Urinary bladder (tissue), 4 donors: ENCODE measurements at places on chromosomes 7 and 10. TPM values are rescaled to one million over a fixed set of nuclear protein-coding genes. Genes with fewer than 3 reads are reported as not detected.
A peak's percentile ranks its signal among the peaks of the same experiment; 100 is the strongest.

DNA sequence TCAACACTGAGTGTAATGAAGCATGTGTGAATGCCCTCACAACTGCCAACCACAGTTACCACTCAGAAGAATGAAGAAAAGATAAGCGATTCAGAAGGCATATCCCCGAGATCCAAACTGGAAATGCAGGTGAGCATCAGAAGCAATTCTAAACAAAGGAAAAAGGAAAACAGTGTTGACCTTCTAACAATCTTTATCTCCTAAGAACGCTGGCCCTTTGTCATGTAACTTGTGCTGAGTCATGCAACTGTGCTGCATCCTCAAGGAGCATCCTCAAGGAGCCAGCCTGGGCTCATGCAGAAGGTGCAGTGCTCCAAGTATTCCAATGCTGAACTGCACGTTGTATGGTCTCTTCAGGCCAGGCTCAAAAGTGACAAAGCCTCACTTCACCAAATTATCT, 30.6 kb downstream of the SEC61G start:
- no peak for DNase-seq

- DNase-seq: no peak
These were observed 1078.1 kb downstream of the SORCS1 start for GRCh38 chr10:106086391-106086790.

- DNase-seq: no peak
These were observed 82.6 kb upstream of the SLF2 start for GRCh38 chr10:100829933-100830727.

GRCh38 chr7:128821724-128822123, 8.5 kb upstream of the FLNC start:
- no peak for DNase-seq

- DNase-seq: no peak
These were observed 30.7 kb downstream of the CNNM2 start for GRCh38 chr10:102948786-102949185.

DNA sequence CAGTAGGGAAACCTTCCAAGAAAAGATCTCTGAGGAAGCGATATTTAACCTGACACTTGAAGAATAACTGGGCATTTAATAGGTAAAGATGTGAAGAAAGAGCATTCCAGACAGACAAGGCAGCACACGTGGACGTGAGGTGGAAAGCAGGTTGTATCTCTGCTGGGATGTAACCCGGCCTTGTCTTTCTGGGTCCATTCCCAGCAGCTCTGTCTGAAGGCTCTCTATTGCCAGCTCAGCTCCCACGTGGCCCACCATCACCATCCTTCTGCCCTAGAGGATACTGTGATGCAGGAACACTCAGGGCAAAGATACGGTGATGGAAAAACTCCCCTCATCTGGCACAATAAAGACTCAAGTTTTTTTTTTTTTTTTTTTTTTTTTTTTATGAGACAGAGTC, 137.7 kb downstream of the RSU1 start:
- DNase-seq: no peak

- DNase-seq: no peak
These were observed at the start of gene SLIT1 for GRCh38 chr10:97185326-97186058. Gene SLIT1, minus strand, starts transcription at chr10:97185959. Its CDS starts 285 bp downstream, at chr10:97185674.

DNA sequence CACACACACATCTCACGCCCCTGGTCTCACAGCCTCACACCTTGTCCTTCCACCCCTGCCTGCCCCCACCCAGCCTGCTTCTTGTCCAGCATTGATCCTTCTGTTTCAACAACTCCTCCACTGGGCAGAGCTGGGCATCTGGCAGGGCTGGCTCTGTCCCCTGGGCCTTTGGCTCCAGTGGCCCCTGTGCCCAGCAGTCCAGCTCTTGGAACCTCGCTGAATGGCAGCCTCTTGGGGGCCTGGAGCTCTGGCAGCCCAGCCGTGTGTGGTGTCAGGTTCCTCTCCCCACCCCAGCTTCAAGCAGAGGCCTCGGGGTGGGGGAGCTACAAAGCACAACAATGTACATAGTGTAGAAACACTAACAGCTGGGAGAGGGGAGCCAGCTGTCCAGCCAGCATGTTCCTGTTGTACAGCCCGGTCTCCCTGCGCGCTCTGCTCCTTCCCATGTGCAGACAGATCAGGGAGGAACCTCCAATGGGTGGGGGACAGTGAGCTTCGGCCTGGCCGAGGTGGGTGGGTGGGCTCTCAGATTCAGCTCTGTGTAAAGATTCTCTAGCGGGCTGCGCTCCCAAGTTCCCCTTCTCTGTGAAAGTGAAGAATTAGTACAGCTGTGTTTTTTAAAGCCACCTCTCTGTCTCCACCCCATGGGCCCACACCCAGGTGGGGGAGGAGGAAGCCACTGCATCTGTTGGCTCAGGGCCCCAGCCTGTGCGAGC, 19.4 kb downstream of the ZMIZ2 start:
- peak; percentile 74 for DNase-seq

DNA sequence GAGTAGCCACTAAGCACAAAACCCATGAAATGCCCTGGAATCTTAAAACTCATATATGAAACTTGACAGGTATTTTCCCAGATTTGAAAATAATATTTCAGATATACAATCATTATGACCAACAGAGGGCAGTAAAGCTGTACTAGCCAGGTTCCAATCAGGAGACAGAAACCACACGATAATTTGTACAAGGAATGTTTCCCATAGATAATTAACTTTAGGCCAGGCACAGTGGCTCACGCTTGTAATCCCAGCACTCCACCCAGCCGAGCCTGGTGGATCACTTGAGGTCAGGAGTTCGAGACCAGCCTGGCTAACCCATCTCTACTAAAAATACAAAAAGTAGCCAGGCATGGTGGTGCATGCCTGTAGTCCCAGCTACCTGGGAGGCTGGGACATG, 31.0 kb upstream of the NUB1 start:
- DNase-seq: no peak

DNA sequence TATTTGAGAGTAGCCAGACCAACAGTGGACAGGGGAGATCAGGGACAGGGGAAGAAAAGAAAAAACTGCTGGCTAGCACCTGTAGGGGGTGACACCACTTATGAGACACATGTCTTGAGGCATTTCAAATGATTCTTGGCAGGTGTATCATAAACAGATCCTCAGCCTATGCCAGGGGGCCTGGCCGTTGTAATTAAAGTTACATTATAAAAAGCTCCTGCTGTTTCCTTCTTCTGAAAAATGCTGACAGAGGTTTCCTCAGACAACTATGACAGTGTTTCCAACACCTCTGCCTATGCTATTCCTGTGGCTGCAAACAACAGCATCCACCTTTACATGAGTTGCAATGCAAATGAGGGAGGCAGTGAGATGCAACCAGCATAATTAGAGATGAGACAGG, 281.0 kb upstream of the PTER start:
- no peak for DNase-seq

DNA sequence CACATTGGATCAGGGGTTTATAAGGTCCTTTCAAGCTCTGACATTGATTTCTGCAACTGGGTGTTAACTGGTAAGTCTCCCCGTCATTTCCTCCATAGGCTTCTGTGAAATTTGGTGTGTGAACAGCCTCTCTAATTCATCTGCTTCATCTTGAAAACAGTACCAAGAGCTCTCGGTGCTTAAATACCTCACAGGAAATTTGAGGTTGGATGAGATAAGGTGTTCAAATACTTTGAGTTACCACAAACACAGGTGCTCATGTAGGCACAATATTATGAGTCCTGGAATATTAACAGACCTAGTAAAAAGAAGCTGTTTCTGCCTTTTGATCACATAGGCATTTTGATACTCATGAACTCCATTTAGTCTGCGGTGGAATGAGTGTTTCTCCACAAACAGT, 85.2 kb downstream of the RTKN2 start:
- DNase-seq: no peak

DNA sequence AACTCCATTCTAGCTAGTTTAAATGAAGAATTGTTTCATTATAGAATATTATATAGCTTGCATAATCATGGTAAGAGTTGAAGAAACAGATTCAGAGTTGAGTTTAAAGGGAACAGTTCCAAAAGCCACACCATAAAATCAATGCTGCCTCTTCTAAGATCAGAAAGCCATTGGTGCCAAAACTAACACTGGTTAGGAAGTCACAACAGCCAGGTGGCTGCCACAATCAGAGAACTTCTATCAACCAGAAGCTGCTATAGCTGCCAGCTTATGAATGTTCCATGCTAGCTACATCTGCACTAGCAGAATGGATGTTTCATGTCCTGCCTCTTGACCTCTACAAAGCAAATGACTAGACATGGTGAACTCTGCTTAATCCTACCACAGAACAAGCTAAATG, 583.1 kb upstream of the LRRN3 start:
- no peak for DNase-seq

DNA sequence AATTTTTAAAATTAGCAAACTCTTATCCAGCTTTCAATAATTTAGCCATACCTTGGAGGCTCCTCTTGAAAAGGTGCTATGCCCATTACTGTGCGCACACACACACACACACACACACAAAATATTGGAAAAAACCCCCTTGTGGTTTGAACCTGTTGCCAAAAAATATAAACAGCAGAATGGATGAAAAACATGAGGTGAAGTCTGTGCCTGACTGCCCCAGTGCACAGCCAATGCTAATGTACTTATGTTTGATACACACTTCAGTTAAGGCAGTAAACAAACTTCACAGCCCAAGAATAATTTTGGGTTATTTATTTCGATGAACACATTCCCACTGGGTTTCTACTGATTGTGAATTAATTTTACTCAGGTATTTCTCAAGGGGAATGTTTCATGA, 113.2 kb upstream of the SEM1 start:
- DNase-seq: no peak

GRCh38 chr7:70657989-70658632, 473.8 kb upstream of the GALNT17 start:
- DNase-seq: no peak

DNA sequence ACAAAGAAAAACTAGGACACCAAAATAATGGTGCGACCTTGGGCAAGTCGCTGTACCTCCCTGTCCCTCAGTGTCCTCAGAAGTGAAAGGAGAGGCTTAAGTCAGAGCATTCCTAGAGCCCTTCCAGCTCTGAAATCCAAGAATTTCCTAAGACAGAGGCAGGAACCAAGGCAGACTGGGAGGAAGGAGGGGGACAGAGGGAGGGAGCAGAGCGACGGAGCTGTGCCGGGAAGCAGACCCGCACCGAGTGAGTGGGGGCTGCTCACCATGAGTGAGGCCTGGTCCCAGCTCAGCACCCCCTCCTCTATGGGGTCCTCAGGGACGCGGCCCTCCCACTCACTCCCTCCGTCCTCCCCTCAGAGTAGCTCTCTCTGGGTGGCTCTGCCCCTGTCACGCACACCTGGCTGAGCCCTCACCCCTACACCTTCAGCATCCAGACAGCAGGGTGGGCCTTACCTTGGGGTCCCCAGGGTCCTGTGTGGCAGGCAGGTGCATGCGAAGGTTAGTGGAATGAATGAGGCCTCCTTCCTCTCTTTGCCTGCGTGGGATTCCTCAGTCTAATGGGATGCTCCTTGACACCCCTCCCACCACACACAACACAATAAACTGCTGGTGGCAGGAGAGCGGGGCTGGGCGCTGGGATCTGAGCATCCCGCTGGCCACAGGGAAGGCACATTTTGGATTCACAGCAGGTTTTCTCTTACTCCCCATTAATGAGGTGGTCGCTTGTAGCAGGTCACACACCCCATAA, 4.6 kb upstream of the SMARCD3 start:
- DNase-seq: no peak

- DNase-seq: no peak
These were observed 146.4 kb upstream of the NOBOX start for GRCh38 chr7:144549861-144550260.

GRCh38 chr7:134996097-134996550, 9.8 kb downstream of the AGBL3 start:
- DNase-seq: peak; percentile 13

- DNase-seq: no peak
These were observed 11.1 kb downstream of the CHST3 start for GRCh38 chr10:71975087-71975870.

DNA sequence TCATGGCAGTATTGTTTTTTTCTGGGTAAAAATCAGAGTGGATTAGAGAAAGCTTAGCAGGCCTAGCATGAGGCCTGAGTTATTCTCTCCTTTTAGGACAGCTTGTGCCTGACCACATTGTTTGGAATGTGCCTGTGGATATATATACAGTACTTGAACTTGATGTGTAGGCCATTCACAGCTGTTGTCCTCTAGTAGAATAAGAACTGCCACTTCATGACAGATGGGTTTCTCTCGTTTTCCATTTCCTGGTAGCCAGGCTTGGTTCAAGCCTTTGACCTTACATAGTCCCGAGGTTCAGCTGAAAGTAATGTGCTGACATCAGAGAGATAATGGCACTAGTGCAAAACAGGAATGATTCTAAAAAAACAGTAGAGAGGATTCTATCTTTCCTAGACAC, 473.9 kb downstream of the AUTS2 start:
- no peak for DNase-seq

EZH2 gene
- 2.1 TPM for polyA plus RNA-seq

HMX2 gene
- polyA plus RNA-seq: not detected

ADCY1 gene
- 1.2 TPM for polyA plus RNA-seq

CYP3A7 gene
- polyA plus RNA-seq: 0.06 TPM

NPC1L1 gene
- polyA plus RNA-seq: 0.25 TPM
